ENCODE measurements at places on chromosomes 11 and 22.
A peak's percentile ranks its signal among the peaks of the same experiment; 100 is the strongest.

GRCh38 chr11:8717876-8718753, 35.5 kb downstream of the RPL27A start:
- no peak for DNase-seq

- DNase-seq = peak; percentile 35
Observed at GRCh38 chr22:39170825-39171622, 18.5 kb upstream of the CBX7 start.

- no peak for DNase-seq
Observed at GRCh38 chr11:40285558-40285957, 1173.9 kb downstream of the LRRC4C start.

- DNase-seq = no peak
Observed at GRCh38 chr11:96061069-96061468, 137.2 kb upstream of the MTMR2 start.

DNA sequence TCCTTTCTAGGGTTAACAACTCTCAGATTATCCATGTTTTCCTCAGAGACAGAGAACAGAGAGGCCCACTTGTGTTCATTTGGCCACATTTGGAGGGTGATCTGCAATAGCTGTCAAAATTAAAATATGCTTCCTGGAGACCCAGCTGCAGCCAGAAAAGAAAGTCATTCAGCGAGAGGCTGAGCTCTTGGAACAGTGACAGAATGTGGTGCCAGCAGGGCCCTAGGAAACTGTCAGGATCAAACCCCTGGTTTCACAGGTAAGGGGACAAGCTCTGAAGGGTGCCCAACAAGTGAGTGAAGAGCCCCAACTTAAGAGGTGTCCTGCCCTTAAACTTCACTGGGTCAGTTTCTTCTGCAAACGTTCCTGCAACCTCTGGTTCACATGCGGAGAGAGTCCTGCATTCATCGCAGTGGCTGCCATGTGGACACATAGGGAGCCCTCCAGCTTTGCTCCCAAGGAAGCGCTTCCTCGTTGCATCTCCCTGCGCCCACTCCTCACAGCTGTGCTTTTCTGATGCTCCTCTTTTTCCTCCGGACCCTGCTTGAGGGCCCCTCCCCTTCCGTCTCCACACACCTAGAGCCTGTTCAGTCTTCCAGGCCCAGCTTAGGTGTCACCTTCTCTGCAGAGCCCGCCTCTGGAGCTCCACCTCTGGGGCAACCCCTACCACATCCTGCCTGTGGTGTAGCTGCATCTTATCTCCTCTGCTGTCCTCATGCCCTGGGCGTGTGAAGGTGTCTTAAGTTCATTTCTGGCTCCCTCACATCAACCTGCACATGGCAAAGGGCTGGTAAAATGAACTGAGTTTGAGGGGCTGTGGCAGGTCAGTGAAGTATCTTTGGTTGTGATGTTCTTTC, 3.9 kb downstream of the UCP3 start:
- DNase-seq = no peak

Data from HL-60 (cell line).